ENCODE measurements at places on chromosomes 7 and 10.

GRCh38 chr7:94276795-94277194 is 117.9 kb upstream of the COL1A2 start:
- no peaks in the 10 kb centered on the region for H3K4me1 ChIP-seq
- H3K4me3 ChIP-seq = no peak overlapping the region
- no peaks in the 10 kb centered on the region for H3K27me3 ChIP-seq

GRCh38 chr10:11875494-11876281 is 52.5 kb downstream of the PROSER2 start:
- no peak overlapping the region for H3K4me3 ChIP-seq
- H3K27me3 ChIP-seq = no peaks in the 10 kb centered on the region
- H3K27ac ChIP-seq = peak overlapping the region; percentile 31
- peaks cover 38% of the 10 kb centered on the region for H3K4me1 ChIP-seq

GRCh38 chr10:78413076-78414055 is 379.7 kb downstream of the RPS24 start:
- H3K36me3 ChIP-seq = no peaks in the 10 kb centered on the region
- no peak overlapping the region for H3K4me3 ChIP-seq
- no peak overlapping the region for H3K27ac ChIP-seq
- DNase-seq = no peak
- peaks cover 14% of the 10 kb centered on the region for H3K4me1 ChIP-seq
- H3K27me3 ChIP-seq = no peaks in the 10 kb centered on the region

GRCh38 chr10:17851611-17852010 is 42.5 kb downstream of the MRC1 start:
- H3K27me3 ChIP-seq = no peaks in the 10 kb centered on the region
- no peak overlapping the region for H3K4me3 ChIP-seq
- DNase-seq = peak; percentile 38
- no peaks in the 10 kb centered on the region for H3K4me1 ChIP-seq

DNA sequence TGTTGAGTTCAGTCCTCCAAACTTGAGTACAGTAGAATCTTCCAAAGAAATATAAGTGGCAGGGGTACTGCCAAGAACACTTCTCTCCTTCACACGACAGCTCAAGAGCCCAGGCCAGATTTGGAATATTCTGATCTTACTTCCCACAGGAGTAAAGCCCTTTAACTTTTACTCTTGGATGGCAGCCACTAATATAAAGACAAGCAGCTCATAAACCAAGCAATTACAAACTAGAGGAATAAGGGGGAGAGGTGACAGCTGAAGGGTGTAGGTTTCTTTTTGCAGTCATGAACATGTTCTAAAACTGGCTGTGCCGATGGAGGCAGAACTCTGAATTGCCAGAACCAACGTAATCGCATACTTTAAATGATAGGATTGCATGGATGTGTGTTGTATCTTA is 74.8 kb downstream of the SVIL start:
- H3K36me3 ChIP-seq = no peaks in the 10 kb centered on the region
- peak overlapping the region; percentile 3 for H3K27ac ChIP-seq
- DNase-seq = no peak
- no peaks in the 10 kb centered on the region for H3K27me3 ChIP-seq
- H3K4me3 ChIP-seq = no peak overlapping the region

DNA sequence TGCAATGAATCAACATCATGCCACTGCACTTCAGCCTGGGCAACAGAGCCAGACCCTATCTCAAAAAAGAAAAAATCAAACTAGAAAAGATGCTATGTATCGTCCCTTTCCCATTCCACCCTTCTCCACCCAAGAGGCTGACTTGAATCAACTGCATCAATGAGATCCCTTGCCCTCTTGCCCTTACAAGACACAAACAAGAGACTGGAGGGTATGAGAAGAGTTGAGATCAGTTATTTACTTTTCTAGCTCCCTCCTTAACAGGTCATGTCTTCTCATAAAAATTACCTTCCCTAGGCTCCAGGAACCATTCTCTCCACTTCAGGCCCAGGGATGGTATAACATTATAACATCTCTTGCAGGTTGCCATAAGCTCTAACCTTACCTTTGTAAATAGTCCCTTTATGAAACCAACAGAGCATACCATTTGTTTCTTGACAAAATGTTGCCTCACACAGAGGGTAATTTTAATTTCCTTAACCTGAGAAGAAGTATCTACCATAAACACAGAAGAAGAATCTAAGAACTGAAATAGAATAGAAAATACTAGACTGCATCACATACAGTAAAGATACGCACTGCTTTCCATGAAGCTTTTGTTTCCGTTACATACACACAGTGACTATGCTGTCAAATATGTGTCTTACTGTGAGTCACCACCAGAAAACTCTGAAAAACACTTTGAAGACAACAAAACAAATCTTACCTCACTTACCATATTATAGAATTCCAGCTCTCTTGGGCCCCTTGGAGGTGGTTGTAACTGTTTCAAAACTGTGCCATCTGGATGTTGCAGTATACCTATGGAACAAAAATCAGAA is 30.5 kb downstream of the IPMK start:
- H3K36me3 ChIP-seq = peaks cover 37% of the 10 kb centered on the region
- no peaks in the 10 kb centered on the region for H3K27me3 ChIP-seq
- H3K27ac ChIP-seq = no peak overlapping the region
- peaks cover 13% of the 10 kb centered on the region for H3K4me1 ChIP-seq

- peaks cover 27% of the 10 kb centered on the region for H3K27me3 ChIP-seq
- no peak overlapping the region for H3K27ac ChIP-seq
- H3K4me1 ChIP-seq = no peaks in the 10 kb centered on the region
- no peaks in the 10 kb centered on the region for H3K36me3 ChIP-seq
Measured at GRCh38 chr7:26653430-26654399, 210.7 kb downstream of the SKAP2 start.

GRCh38 chr7:108660465-108660864 is 90.8 kb downstream of the DNAJB9 start:
- no peaks in the 10 kb centered on the region for H3K36me3 ChIP-seq
- H3K4me1 ChIP-seq = no peaks in the 10 kb centered on the region
- no peaks in the 10 kb centered on the region for H3K27me3 ChIP-seq
- DNase-seq = no peak
- H3K4me3 ChIP-seq = no peak overlapping the region
- no peak overlapping the region for H3K27ac ChIP-seq

GRCh38 chr10:70954381-70955176 is 66.2 kb upstream of the PCBD1 start:
- no peak overlapping the region for H3K27ac ChIP-seq
- no peaks in the 10 kb centered on the region for H3K36me3 ChIP-seq
- DNase-seq = no peak
- no peak overlapping the region for H3K4me3 ChIP-seq
- H3K27me3 ChIP-seq = no peaks in the 10 kb centered on the region
- no peaks in the 10 kb centered on the region for H3K4me1 ChIP-seq

DNA sequence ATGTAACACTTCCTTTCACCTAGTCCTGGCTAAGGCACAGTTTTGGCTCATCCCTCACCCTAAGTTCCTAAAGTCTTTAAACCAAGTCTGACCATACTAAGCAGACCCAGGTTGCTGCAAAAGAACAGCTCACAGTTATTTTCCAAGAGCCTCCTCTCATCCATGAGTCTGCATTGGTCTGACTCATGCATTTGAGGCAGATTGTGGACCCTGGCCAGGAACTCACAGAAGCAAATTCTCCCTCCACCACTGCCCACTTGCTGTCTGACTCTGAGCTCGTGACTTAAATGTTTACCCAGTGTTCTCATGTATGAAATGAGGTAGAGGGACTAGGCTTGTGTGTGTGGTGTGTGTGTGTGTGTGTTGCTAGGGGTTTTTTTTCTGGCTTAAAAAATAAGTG is 1272.8 kb downstream of the TYW1 start:
- H3K27ac ChIP-seq = no peak overlapping the region
- no peak for DNase-seq
- H3K4me3 ChIP-seq = no peak overlapping the region
- no peaks in the 10 kb centered on the region for H3K4me1 ChIP-seq

DNA sequence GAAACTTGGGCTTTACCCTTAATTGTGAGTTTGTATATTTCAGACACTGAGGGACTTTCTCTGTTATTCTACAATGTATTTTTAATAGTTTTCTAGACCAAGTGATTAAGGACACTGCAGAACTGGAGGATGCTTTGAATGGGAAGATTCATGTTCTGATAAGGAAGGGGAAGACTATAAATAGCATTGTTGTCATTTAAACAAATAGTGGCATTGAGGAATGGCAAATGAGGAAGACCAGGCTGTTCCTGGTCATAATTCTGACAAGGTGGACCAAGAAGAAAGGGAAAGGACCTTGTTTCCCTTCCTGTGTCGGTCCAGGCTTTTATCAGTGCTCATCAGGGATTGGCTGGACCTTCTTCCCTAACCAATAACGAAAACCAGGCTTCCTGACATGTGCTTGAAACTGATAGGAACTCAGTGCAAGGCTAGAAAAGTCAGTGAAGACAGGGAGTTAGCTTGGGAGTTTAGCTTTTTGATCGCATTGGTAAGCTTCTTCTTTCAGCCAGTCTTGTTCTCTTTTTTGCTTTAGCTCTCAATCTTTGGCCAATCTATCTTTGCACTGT is 116.2 kb downstream of the ITGA8 start:
- no peaks in the 10 kb centered on the region for H3K4me1 ChIP-seq
- no peak overlapping the region for H3K27ac ChIP-seq
- no peaks in the 10 kb centered on the region for H3K36me3 ChIP-seq
- DNase-seq = no peak
- H3K4me3 ChIP-seq = no peak overlapping the region

DNA sequence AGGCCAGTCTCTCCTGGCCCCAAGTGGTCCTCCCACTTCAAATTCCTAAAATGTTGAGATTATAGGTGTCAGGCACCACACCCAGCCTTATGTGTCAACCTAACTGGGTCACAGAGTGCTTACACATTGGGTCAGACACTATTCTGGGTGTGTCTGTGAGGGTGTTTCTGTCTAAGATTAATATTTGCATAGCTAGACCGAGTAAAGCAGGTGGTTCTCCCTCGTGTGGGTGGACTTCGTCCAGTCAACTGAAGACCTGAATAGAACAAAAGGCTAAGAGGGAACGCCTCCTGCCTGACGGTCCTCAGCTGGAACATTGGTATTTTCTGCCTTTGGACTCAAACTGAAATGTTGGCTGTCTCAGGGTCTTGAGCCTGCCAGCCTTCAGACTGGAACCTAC is 11.5 kb downstream of the PPIF start:
- DNase-seq = no peak
- H3K4me1 ChIP-seq = no peaks in the 10 kb centered on the region
- H3K27ac ChIP-seq = no peak overlapping the region
- H3K36me3 ChIP-seq = no peaks in the 10 kb centered on the region
- no peak overlapping the region for H3K4me3 ChIP-seq

- H3K27me3 ChIP-seq = peaks cover 4% of the 10 kb centered on the region
- no peaks in the 10 kb centered on the region for H3K4me1 ChIP-seq
- no peaks in the 10 kb centered on the region for H3K36me3 ChIP-seq
- DNase-seq = no peak
- H3K27ac ChIP-seq = no peak overlapping the region
Measured at GRCh38 chr10:126108693-126109092, 212.3 kb downstream of the FANK1 start.

DNA sequence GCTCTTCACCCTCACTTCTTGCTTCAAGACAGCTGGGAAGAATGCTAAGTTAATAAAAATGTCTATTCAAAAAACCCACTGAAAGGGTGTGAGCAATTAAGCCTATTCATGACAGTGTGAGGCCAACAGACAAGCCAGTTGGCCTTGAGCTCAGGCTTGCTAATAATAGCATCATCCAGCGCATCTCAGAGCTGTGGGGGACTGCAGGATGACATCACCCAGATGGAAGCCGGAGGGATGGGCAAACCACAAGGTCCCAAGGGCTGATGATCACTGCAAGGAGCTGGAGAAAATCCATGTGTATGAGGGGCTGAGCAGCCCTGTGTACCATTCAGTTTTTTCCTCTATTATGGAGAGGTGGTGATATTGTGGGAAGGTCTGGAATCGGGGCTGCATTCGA is 770.4 kb downstream of the TNS3 start:
- H3K4me3 ChIP-seq = no peak overlapping the region
- H3K27ac ChIP-seq = peak overlapping the region; percentile 67
- no peaks in the 10 kb centered on the region for H3K27me3 ChIP-seq
- peak; percentile 72 for DNase-seq
- peaks cover 13% of the 10 kb centered on the region for H3K4me1 ChIP-seq
- H3K36me3 ChIP-seq = no peaks in the 10 kb centered on the region

GRCh38 chr7:11232462-11232861 is 258.8 kb downstream of the PHF14 start:
- peaks cover 13% of the 10 kb centered on the region for H3K4me1 ChIP-seq
- no peak overlapping the region for H3K27ac ChIP-seq
- H3K27me3 ChIP-seq = no peaks in the 10 kb centered on the region
- no peak overlapping the region for H3K4me3 ChIP-seq
- no peak for DNase-seq
- no peaks in the 10 kb centered on the region for H3K36me3 ChIP-seq

DNA sequence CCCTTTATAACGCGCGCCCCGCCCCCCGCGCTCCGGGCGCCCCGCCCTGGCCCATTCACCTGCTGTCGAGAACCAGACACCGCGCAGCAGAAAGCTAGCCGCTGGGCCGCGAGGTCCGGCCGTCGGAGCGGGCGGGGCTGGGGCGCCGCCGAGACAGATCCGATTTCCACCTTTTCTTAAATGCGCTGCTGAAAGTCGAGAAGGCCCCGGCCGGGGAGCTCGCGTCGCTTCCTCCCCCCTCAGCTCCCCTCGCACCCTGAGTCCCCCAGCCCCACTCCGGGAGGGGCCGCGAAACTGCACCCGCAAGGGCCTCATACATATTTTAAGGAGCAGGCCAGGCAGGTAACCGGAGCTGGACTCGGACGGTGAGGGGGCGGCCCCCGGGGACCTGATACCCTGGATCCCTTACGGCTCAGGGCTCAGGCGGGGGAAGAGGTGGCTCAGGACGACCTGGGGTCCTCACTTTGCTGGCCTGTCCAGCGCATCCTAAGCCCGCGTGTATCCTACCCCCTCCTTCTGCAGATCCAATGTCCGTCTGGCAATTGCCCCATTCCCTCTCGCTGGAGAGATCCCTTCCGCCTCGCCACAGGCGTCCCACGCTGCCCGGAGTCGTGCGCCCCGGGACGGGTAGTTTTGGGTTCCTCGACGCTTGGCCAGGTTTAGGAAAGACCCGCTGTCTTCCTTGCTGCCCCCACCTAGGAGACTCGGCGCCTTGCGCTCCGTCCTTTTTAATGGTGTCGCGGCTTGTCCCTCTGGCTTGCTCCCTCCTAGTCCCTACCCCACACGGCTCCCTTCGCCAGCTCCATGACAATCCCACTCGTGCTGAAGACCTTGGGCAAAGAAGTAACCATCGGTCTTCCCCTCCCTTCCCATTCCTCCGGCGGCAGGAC is 170.6 kb downstream of the UBE2H start:
- peaks cover 100% of the 10 kb centered on the region for H3K27me3 ChIP-seq
- peaks cover 77% of the 10 kb centered on the region for H3K4me1 ChIP-seq
- H3K4me3 ChIP-seq = peak overlapping the region; percentile 15
- no peaks in the 10 kb centered on the region for H3K36me3 ChIP-seq
- no peak overlapping the region for H3K27ac ChIP-seq

DNA sequence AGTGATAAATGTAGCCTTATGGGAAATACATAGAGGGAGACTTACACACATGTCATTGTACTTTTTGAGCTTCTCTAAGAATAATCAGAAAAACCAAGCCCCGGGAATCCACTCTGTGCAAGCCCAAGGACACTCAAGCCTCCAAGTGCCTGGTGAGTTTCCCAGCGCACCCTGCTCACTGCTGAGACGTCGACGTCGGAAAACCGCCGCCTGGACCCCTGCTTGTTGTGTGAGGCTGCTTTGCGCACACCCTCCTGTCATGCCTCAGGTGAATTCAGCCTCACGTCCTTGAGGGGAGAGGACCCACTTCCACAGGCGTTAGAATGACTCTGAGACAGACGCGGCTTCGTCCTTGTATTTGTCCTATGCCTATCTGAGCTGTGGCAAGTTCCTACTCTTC is 368.4 kb upstream of the AKR1E2 start:
- no peak overlapping the region for H3K4me3 ChIP-seq
- DNase-seq = no peak
- H3K4me1 ChIP-seq = no peaks in the 10 kb centered on the region
- no peaks in the 10 kb centered on the region for H3K27me3 ChIP-seq
